Amygdala (tissue), 56 donors: ENCODE measurements at places on chromosomes 16 and 17.

GRCh38 chr17:46264456-46265198 lies 30.3 kb upstream of the LRRC37A start:
- DNase-seq = no peak

- DNase-seq = no peak
Observed at GRCh38 chr17:42240201-42240600, 36.0 kb downstream of the STAT5B start.

- peak; percentile 32 for DNase-seq
Observed at GRCh38 chr16:85420501-85421337, 192.4 kb upstream of the GSE1 start.

DNA sequence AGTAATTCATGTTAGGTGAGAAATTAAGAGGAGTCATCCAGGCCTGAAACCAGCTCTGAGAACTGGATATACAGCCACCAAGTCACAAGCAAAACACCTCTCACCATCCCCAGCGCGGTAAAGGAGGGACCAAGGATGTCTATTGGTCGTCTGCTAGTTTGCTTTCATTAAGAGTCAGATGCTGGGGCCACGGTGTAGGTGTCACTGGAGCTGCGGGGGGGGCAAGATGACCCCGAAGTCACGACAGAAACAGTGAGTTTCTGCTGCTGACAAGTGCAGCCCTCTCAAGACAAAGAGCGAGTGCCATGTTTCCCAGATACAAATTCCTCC lies 790 bp downstream of the NCBP3 start:
- no peak for DNase-seq

DNA sequence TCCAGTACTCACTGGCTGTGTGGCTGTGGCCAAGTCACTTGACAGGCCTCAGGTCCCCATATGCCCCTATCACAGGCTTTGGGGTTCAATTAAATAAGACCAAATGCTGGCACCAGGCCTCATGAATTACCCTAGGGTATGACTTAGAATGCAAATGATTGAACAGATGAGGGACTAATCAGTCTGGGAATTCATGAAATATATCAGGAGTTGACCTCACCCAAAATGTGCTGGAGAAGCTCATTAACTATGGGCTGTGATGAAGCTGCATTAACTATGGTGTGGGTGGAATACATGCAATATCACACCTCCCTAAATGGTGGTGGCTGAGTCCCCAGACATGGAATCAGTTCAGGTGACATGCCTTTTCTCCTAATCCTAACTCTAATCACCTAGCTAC lies 72.1 kb downstream of the DNAH3 start:
- no peak for DNase-seq

DNA sequence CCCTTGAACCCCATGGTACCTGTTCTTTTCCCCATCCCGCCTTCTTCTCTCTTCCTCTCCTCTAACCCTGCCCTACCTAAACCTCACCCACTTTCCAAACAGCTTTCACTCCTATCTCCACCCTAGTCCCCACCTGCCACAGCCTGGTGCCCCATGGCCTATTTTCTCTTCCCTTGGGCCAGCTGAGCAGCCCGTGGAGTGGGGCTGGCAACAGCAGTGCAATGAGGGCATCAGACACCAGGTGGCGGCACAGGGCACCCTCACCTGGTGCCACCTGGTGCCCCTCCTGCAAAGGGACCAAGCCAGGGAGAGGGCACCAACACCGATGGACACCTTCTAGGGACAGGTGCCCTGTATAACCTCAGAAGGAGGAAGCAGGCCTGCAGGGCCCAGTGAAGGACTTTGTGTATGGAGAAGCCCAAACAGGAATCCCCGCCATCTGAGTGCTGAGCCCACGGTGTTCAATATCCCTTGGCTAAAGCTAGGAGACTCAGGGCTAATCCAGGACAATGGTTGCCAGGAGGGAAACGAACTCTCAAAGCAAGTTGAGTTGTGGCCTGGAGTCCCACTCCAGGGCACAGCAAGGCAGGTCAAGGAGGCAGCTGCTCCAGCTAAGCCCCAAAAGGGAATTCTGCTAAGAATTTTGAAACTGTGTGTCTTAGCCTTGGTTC lies 4.0 kb upstream of the ABCC3 start:
- DNase-seq = no peak

DNA sequence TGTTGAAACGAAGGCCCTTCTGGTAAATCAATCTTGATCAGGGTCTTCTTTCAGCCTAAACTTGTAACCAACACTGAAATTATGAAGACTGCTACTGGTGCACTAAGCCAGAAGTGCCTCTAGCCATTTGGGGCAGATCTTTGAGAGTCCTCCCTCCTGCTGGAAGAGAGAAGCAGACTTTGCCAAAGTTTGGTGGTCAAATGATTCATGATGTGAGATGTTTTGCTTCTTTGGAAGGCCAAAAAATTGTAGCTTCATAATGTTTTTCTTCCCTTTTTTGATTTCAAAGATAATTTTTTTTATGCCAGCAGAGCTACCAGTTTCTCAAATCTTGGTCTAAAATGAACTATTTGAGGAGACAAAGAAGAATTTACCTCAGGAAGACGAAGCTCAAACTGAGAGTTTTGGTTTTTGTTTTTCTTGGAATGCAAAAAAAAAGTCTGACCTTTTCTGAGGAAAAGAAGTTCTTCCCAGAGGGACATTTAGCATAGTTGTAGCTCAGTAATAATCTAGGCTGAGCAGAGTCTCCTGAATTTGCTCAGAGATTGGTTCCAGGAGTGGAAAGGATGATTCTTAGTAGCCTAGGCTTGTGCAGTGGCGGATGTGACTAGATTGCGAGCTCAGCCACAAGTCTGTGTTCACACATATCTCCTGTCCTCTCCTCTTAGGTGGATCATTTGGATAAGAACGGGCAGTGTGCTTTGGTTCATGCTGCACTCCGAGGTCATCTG lies 50.9 kb downstream of the CYB561 start:
- DNase-seq = no peak
